ENCODE measurements at places on chromosomes 2 and 18. TPM values are rescaled to one million over a fixed set of nuclear protein-coding genes. Genes with fewer than 3 reads are reported as not detected.

- H3K36me3 ChIP-seq = no peaks in the 10 kb centered on the region
- H3K4me3 ChIP-seq = no peak overlapping the region
- H3K4me1 ChIP-seq = peaks cover 25% of the 10 kb centered on the region
Measured at GRCh38 chr2:110680709-110681108, 2.8 kb upstream of the BUB1 start.

Gene L3MBTL4
- total RNA-seq = not detected

Gene GALNT13
- total RNA-seq = 3.6 TPM

GRCh38 chr2:73053316-73054114 lies 18.0 kb downstream of the SFXN5 start:
- H3K27me3 ChIP-seq = no peaks in the 10 kb centered on the region
- no peak overlapping the region for H3K27ac ChIP-seq
- no peaks in the 10 kb centered on the region for H3K4me1 ChIP-seq
- no peak for DNase-seq

GRCh38 chr18:6590326-6590725 lies 139.2 kb upstream of the ARHGAP28 start:
- DNase-seq = no peak
- H3K27ac ChIP-seq = no peak overlapping the region
- no peak overlapping the region for H3K4me3 ChIP-seq
- no peaks in the 10 kb centered on the region for H3K36me3 ChIP-seq
- no peaks in the 10 kb centered on the region for H3K4me1 ChIP-seq

DNA sequence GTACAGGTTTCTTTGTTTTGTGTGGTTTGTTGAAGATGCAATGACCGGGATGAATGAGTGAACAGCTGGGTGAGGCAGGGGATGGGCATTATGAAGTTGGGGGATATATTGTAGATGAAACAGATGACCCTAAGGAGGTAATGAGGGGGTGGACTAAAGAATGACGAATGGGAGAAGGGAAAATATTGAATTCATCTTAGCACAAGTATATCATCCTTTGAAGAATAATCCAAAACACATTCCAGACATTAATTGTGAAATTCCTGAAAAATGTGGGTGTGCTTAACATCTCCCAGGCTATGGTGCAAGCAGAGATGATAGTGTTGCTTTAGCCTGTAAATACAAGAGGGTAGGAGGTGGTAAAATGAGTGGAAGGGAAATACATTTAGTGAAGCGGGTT lies 5.8 kb downstream of the CRIM1 start:
- H3K27ac ChIP-seq = 0 out of 2 replicates have a peak overlapping the region, but pooled peaks have one; percentile 63
- H3K27me3 ChIP-seq = no peaks in the 10 kb centered on the region
- H3K36me3 ChIP-seq = no peaks in the 10 kb centered on the region
- DNase-seq = no peak
- H3K4me1 ChIP-seq = peaks cover 58% of the 10 kb centered on the region
